ENCODE measurements at places on chromosomes 3 and 15.

GRCh38 chr3:16478516-16478915 lies 35.0 kb downstream of the RFTN1 start:
- DNase-seq, result no peak

DNA sequence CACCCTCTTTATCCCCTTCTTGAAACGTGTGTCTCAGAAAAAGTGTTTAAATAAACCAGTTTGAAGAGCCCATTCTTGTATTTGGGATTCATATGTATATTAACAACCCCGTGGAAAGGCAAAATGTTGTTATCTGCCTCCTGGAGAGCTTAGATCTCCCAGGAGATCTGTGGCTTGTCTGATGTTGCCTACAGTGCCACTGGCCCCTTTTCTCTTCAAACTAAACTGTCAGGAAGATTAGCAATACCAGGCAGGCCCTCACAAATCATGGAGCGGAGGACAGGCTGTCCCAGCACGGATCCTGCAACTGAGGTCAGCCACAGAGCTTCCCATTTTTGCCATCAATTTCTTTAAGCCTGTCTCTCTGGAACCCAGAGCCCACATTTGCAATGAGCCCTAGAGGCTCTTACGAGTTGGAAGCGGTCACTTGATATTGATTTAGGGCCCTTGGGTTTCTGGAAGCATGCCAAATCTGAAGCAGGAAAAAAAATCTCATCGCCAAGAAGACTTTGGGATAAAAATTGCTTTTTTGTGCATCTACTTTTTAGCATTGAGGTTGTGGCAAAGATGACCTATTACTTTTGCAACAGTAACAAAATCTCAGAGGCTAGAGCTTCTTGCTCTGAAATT lies 234.1 kb downstream of the OPA1 start:
- DNase-seq, result no peak

DNA sequence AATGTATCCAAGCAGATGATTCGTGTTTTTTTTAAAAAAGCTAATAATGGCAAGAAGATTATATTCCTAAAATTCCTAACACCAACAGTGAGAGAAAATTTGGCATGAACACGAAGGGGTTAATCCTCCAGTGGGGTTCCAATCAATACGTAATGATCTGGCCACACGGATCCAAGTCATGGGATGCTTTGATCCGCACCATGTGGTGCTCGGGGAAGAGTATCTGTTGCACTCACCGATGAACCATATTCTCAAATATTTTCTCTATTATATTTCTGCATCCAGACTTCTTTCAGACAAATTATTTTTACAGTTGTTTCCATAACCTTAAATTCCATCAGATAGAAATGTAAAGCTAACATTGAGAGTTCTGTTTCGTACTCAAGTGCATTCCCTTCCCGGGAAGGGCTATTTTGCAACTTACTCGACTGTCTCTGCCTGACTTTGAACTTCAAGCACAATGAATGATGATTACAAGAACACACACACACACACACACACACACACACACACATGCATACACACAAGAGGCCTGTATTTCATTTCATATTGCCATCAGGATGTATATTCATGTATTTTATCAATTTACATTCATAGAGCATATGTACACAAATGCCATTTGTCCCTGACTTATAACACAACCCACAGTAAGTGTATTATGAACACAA lies 567.2 kb downstream of the FOXP1 start:
- no peak for DNase-seq

DNA sequence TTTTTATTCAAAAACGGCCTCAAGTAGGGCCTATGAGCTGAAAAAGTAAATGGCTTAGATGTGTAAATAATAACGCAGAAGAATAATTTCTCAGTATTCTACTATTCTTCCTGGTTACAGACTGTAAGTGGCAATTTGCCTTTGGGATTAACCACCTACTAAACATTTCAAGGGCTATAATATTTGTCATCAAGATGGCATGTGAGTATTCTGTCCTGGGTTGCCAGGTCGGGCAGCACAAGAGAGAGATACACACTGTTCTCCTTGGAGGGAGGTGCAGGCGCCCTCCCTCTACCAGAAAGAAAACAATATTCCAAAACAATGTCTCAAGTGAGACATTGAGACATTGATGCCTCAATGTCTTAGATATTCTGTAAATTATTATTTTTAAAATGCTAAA lies 278.4 kb downstream of the OCA2 start:
- no peak for DNase-seq

DNA sequence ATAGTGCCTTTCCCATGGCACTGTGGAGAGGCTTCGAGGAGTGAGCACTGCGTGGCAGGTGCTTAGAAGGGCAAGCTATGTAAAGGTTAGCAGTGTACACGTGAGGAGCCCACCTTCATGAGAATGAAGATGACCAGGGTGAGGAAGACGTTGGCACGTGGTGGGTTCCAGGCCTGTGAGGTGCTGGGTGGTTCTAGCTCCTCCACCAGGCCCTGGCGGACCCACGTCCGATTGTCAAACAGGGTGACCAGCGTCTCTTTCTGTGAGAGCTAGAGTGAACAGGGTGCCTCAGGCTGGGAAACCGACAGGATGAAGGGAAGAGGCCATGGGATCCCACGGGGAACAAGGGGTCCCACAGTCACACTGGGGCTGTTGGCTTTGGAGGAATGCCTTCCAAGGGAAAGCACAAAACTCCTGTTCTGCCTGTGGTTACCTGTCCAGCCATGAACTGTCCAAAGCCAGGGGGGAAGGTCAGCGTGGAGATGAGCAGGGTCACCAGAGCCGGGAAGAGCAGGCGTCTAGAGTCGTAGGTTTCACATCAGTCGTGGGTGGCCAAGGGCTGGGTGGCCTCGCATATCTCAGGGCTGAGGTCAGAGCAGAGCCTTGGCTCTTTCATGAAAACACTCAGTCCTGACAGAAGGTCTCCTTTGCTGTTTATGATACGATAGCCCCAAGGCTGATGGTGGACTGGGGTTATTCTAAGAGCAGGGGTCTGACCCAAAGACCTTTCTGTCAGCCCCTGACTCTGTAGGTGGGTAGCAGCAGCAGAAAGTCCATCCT lies 6.0 kb downstream of the CLCN2 start:
- no peak for DNase-seq

GRCh38 chr3:55796533-55796932 lies 309.4 kb upstream of the WNT5A start:
- DNase-seq, result no peak

GRCh38 chr3:134312873-134313846 lies 61.1 kb downstream of the AMOTL2 start:
- no peak for DNase-seq

- DNase-seq, result no peak
These were observed 36.4 kb downstream of the PLSCR4 start for GRCh38 chr3:146214493-146214892.

GRCh38 chr15:63246691-63247469 lies 30.5 kb upstream of the APH1B start:
- DNase-seq, result no peak

DNA sequence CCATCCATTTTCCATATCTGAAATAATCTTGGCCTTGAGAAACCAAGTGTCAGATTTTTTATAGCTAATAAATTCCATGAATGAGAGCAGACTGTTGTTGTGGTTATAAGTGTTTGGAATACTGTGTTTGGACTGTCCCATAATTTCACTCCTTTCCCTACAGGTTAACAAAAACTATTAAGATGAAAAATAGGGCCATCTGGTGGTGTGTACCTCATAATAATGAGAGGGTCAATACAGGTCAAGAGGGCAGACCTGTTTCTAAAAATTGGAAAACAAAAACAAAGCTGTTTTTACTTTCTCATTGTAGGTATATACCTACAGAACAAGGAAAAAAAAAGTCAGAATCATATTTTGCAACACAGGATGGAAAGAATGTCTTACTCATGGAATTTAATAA lies 553.8 kb upstream of the SGO1 start:
- DNase-seq, result no peak

GRCh38 chr3:153463895-153464294 lies 301.9 kb downstream of the RAP2B start:
- no peak for DNase-seq

GRCh38 chr3:53244271-53244670 lies 11.6 kb downstream of the TKT start:
- DNase-seq, result no peak

DNA sequence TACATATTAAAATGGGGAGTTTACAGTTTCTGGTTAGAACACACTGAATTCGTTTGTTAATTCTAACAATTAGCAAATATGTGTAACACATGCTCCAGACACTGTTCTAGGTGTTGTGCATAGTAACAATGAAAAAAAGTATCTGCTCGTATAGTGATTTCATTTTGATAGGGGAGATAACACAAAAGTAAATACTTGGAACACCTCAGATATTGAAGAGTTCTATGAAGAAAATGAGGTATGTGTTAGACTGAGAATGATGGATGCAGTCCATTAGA lies 6.8 kb upstream of the TMF1 start:
- no peak for DNase-seq

DNA sequence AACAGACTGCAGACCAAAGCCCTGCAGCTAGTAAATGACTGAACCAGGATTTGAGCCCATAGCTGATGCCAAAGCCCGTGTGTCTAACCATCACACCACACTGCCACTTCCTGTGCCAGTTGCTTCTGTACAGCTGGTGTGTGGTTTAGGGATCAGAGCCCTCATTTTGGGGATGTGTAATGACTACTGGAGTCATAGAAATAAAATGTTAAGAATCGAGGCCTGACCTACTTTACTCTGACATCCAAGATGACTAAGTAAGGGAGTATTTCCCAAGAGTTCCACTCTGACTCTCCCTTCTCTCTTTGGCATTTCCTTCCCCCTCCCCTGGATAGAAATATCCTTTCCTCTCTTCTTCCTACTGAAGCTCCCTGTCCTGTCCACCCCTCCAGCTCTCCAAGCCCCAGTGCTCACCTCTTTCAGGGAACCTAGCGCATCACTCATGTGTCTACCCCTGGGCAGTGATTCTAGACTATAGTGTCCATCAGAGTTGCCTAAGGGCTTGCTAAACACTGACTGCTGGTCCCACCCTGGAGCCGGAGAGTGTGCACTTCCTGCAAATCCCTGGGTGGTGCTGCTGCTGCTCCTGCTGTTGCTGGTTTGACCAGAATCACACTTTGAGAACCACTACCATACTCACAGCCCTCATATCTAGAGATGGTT lies 53.8 kb downstream of the MGLL start:
- DNase-seq, result no peak

DNA sequence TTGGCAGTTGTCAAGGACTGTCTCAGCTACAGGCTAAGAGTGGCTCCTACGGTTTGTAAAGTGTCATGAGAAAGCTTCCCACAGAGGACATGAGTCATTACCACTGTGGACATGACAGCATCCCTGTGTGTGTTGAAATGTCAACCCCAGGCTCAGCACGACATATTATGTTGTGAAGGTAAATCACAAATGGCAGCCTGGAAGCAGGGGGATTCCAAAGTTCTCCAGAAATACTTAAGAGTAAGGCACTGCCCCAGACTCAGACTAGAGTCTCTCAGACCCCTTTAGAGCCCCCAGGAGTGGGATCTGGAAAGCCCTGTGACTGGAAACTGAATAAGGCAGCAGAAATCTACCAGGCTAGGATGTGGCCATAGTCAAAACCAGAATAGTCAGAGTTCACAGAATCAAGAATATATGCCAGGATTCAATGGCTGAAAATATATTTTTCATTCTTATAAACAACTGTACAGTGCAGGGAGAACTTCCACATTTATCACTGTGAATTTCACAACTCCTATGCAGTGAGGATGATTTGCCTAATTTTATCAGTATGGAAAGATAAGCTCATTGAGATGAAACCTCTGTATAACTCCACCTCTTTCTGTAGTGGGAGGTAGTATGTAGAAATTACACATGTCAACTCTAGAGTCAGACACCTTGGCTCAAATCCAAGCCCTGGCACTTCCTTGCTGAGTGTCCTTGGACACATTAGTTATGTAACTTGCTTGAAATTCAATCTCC lies 237.1 kb upstream of the CFAP20DC start:
- peak; percentile 35 for DNase-seq

- no peak for DNase-seq
These were observed 356.6 kb upstream of the UBE2E2 start for GRCh38 chr3:22846566-22846965.

- peak; percentile 27 for DNase-seq
These were observed 23.1 kb upstream of the TRIM71 start for GRCh38 chr3:32794487-32795308.

DNA sequence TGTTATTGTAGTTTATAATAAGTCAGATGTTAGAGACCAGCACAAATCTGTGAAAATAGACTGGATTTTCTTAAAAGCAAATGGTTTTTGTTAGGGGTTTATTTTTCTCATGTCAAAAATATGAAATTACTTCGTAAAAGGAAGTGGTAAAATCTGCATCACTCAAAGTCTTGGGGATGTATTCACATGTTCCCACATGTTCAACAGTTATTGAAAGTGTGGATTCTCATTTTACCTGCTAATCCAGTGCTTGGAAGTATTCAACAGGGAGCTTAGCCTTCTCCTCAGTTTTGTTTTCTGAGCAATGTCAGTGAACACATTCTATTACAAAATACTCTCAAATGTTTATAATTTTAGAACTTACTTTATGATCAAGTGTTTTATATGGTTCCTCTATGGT lies 352.0 kb downstream of the SOX2 start:
- DNase-seq, result no peak

- DNase-seq, result peak; percentile 54
These were observed 1.5 kb upstream of the RBM15B start for GRCh38 chr3:51389423-51390183.

DNA sequence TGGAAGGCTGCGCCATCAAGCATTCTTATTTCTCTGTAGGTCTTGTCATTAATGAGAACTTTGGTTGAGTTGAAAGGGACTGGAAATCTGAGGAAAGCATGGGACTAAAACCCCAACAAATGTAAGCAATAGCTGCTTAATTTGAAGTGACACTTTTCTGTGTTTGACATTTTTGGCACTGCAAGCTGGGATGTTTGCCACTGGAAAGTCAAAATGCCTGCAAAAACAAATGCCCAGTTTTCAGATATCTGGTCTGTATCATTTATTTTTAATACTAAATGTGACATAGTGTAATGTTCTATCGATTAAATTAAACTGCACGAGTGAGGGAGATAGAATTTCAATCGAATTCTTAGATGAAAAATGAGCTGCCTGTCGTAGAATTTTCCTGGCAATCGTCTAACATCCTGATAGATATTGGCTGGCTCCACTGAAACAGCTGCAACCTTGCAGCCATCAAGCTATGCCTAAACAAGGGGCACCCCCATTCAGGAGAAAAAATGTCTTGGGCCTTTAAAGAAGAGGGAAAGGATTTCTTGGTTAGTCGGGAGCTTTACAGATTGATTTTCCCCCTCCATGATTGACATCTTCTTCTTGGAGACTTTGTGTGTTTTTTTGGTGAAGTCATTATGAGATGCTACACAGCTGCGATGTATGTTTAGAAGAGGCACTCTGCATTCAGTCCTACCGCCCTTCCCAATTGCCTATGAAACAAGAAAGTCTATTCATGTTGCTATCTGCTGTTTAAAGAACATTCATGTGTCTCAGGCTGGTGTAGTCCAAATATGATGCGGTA lies 316.7 kb upstream of the TBL1XR1 start:
- no peak for DNase-seq

GRCh38 chr15:90665288-90666134 lies 51.6 kb upstream of the BLM start:
- DNase-seq, result peak; percentile 56

- no peak for DNase-seq
These were observed 70.3 kb downstream of the TAMM41 start for GRCh38 chr3:11776346-11776745.

- DNase-seq, result no peak
These were observed 45.7 kb downstream of the IDH2 start for GRCh38 chr15:90056529-90056928.

GRCh38 chr3:129626744-129627349 lies 20.4 kb upstream of the PLXND1 start:
- peak; percentile 40 for DNase-seq

Data from G401 (cell line).